Stimulated activated CD4-positive, alpha-beta T cell treated with anti-CD3 and anti-CD28 coated beads, Interleukin-4, amount 100 ng/mL, for 48 hours (primary cell): ENCODE measurements at places on chromosomes 1 and 21.

DNA sequence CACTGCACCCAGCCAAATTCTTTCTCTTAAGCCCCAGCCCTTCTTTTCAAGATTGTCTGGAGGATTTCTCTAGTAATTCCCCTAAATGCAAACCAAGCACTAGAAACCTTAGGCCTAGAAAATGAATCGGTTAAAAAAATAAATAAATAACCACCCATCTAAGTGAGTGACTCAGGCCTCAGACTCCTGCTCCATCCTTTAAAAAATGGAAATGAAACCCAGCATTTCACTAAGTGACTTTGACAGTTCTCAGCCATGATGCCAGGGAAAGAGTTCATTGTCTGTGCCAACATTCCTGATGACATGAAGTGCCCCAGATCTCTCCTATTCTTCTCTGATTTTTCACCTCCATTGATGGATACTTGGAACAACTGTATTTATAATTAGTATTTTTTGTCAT lies 415.2 kb upstream of the DAB1 start:
- DNase-seq: no peak

GRCh38 chr21:40845441-40845995 lies 1.4 kb downstream of the DSCAM start:
- no peak for DNase-seq

- no peak for DNase-seq
These were observed 309 bp downstream of the NSL1 start for GRCh38 chr1:212791261-212791675.

DNA sequence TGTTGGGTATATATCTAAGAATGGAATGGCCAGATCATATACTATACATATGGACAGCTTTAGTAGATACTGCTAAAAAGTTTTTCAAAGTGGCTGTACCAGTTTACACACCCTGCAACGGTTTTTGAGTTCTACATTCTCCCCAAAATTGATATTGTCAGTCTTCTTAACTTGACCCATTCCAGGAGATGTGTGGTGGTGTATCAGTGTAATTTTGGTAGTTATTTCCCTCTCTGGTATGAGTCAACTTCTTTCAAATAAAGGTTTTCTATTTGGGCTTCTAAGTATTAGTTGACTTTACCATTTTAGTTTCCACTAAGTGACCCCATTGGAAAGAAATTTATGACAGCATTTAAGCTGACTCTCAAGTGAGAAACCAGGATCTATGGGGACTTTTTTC lies 29.2 kb downstream of the INKA2 start:
- DNase-seq: no peak

DNA sequence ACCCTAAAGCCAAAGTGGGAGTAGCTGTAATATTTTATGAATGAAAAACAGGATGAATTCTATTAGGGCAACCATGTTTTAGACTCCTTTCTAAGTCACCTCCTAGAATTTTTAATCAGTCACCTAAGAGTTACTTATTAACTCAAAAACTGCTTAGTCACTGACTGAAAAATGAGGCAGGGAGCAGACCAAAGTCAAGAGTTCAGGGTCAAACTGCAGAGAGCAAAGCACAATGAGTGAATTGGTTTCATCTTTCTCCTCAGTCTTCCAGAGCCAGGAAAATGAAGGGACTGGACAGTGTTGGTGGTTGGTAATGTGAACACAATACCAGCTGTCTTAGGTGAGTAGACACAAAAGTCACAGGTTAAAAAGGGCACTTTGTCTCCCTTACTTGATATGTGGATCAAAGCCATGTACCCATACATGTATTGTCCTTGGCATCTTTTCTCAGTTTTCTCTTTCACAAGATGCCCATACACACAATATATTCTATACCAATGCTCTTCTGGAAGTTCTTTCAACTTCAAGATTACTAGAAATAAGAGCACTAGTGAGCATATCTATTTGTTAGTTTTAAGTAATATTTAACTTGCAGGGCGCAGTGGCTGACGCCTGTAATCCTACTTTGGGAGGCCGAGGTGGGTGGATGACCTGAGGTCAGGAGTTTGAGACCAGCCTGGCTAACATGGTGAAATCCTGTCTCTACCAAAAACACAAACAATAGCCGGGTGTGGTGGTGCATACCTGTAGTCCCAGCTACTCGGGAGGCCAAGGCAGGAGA lies 42.2 kb downstream of the ATP1B1 start:
- no peak for DNase-seq

- DNase-seq: peak; percentile 19
These were observed 26.1 kb downstream of the CACNA1S start for GRCh38 chr1:201085902-201086735.

DNA sequence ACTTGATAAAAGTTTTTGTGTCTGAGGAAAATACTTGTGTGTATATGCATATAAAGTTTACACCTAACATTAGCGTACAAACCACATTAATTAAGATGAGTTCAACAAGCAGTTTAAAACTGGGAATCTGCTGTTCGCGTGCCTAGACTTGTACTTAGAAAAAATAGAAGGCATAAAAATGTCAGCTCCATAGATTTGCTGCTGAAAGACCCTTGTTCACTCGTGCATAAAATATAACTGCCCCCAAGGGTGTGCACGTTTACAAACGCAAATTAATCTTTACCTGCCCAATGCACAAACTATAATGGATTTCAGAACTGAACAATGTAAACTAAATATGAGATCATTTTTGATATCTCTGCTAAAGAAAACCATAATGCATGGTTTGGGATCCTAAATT lies 392.3 kb upstream of the ADGRL2 start:
- no peak for DNase-seq

- DNase-seq: peak; percentile 12
These were observed 134.4 kb downstream of the S1PR1 start for GRCh38 chr1:101371259-101371658.

DNA sequence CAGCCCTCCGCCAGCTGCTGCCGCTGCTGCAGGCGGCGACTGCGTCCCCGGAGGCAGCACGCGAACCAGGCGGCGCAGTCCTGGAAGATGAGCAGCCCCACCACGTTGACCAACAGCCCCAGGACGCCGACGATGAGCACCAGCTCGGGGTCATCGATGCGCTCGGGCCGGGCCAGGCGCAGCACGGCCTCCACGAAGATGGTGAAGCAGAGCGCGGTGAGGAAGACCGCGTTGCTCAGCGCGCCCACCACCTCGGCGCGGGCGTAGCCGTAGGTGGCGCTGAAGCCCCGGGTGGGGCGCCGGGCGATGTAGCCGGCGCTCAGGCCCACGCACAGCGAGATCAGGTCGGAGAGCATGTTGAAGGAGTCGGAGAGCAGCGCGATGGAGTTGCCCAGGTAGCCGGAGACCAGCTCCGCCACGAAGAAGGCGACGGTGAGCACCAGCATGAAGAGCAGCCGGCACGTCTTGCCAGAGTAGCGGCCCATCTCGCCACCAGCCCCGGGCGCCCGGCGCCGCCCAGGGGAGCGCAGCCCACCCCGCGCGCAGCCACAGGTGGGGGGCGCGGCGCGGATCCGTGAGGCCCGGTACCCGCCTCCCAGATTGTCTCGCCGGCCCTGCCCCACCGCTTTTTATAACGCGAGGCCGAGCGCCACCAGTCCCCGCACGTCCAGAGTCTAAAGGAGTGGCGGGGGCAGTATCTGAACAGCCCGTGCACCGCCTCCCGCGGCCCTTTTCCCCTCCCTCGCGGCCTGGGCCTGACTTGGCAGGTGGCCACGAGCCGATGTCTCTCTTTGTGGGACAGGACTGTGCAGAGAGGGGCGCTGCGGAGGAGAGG lies at the start of gene SLC30A10:
Gene SLC30A10, minus strand, starts transcription at position 602 of the 835 bp plus-strand sequence. Its CDS starts 117 bp downstream, at position 485.
- DNase-seq: no peak

- no peak for DNase-seq
These were observed 244.4 kb downstream of the TGFB2 start for GRCh38 chr1:218589487-218589886.

- DNase-seq: no peak
These were observed 3.6 kb downstream of the KCNQ4 start for GRCh38 chr1:40786995-40787705.
